Activated T-cell treated with anti-CD3 and anti-CD28 coated beads, Interleukin-2, amount 50 U/mL, for 1 hour (primary cell): ENCODE measurements at places on chromosomes 4 and X.

- no peak for DNase-seq
Measured at GRCh38 chrX:53713987-53714579, 27.6 kb upstream of the HUWE1 start.

- no peak for DNase-seq
Measured at GRCh38 chr4:177937041-177937440, 494.8 kb upstream of the AGA start.

DNA sequence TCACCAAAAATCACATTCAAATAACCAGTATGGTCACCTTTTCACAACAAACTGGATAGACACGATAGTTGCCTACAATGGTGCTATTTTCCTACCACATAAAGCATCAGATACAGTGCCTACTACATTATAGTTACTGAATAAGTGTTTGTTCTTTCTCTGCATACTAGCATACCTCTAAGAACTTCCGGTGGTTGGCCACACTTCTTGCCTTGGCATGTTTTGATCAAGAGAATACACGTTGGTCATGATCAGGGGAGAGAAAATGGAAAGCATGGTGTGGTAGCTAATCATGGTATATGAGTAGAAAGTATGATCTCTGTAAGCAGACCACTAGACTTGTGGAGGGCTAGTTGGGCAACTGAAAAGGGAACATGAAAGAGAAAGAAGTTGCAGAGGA, 322.8 kb upstream of the DIAPH2 start:
- DNase-seq, result no peak

- no peak for DNase-seq
Measured at GRCh38 chr4:822361-823175, 3.4 kb downstream of the CPLX1 start.

DNA sequence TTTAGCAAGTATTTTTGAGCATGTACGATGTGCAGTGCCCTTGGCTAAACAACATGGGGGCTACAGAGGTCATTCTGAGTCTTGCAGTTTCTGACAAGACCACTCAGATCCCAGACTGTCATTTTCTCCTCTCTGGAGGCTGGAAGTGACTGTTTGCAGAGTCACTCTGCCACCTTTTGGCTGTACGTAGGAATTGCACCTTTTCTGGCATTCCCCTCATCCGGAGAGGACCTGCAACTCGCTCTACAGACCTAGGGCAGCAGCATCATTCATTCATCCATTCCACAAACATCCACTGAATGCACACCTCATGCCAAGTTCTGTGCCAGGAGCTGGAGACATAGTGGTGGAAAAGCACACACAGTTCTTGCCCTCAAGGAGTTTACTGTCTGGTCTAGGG, 160.4 kb upstream of the GPR101 start:
- no peak for DNase-seq

DNA sequence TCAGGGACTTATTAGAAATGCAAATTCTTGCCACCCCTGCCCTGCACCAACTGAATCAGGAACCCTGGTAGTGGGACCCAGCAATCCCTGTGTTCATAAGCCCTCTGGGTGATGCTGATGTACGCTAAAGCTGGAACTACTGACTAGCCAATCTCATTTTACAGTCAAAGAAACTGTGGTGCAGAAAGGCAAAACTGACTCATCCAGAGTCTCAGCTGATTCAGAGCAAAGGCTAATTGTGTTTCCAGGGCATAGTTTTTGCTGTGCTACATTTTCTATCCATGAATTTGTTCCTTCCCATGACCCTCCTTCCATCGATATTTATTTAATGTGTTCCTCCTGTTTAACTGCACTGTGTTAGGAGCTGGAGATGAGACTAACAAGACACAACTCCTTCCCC, 207.5 kb downstream of the REPS2 start:
- no peak for DNase-seq
